ENCODE measurements at places on chromosomes 12 and 14. TPM values are rescaled to one million over a fixed set of nuclear protein-coding genes. Genes with fewer than 3 reads are reported as not detected.

Gene CEP170B
- total RNA-seq: 47.0 TPM

Gene FAM90A1
- total RNA-seq: 0.19 TPM

Gene RND1
- 0.29 TPM for total RNA-seq

Gene ZNF140
- 13.4 TPM for total RNA-seq

Gene TAS2R7
- total RNA-seq: not detected

Gene SERPINA9
- total RNA-seq: not detected

GRCh38 chr14:51209457-51209856, 30.6 kb upstream of the TMX1 start:
- DNase-seq: no peak

DNA sequence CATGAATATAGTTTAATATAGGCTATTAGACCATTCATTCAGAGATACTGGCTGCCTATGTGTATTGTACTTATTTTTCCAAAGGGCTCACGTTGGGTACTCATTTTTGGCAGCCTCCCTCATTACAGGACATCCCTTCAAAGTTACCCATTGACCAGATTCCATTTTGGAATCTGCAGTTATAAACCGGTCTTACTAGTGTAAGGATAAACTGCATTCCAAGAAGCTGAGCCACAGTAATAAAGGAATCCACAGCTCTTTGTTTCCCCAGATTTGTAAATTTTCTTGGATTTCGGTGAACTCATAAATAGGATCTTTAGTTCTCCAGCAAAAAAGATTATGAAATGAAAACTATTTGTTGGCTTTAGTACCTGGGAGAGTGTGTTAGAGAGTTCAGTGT, 18.9 kb upstream of the CFL2 start:
- no peak for DNase-seq

GRCh38 chr12:42607584-42608058, 18.1 kb upstream of the PRICKLE1 start:
- DNase-seq: no peak

GRCh38 chr12:132182711-132183365, 38.6 kb downstream of the NOC4L start:
- no peak for DNase-seq

DNA sequence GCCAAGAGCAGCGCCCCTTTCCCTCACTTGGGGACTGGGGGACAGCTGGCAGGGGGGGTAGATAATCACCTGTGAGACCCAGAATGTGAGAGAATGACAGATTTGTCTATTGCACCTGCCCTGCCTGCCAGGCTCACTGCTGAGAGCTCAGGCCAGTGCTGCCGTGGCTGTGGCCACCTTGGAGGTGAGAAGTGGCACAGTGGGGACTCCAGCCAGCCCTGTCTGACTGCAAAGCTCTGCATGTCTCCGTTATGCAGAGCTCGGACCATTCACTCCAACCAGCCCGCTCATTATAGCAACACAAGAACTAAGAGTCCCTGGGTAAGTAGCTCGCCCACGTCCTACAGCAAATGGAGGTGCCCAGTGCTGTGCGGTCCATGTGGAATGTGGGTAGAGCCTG, 88.8 kb downstream of the DICER1 start:
- DNase-seq: no peak

DNA sequence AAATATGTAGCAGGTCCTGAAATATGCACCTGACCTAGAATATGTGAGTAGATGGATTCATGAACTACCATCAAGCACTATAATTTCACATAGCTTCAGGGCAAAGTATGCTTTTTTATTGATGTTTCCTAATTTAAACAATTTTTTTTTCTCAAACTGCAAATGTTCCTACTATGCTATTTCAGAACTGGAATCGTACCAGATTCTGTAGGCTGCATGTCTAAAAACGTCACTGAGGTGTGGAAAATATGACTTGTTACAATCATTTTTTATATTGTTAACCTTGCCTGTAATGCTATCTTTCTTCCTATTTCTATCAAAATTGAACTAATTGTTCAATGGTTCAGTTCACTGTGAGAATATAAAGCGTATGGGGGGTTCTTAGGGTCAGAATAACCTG, 78.0 kb upstream of the RERGL start:
- no peak for DNase-seq

DNA sequence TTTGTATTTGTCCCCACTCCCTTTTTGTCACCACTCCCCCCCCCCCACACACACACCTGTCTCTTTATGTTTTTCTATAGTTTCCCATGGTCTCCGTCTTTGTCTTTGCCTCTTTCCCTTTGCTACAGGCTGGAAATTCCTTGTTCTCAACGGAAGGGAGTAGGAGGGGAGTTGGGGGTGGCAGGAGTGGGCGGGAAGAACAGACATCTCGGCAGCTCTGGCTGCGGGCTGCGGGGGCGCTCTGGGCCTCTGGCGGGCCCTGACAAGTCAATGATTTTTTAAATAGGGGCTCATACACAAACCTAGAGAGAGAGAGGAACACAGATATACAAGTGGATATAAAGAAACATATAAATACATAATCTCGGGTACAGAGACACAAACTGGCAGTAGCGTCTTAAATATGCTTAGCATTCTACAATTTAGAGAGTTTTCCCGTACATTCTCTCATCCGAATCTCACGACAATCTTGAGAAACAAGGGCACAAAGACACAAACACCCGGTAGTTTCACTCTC, 2.4 kb upstream of the NAB2 start:
- no peak for DNase-seq

- DNase-seq: no peak
Observed at GRCh38 chr14:37844614-37845013, 249.2 kb downstream of the TTC6 start.

GRCh38 chr12:92676710-92677109, 26.1 kb upstream of the PLEKHG7 start:
- no peak for DNase-seq

DNA sequence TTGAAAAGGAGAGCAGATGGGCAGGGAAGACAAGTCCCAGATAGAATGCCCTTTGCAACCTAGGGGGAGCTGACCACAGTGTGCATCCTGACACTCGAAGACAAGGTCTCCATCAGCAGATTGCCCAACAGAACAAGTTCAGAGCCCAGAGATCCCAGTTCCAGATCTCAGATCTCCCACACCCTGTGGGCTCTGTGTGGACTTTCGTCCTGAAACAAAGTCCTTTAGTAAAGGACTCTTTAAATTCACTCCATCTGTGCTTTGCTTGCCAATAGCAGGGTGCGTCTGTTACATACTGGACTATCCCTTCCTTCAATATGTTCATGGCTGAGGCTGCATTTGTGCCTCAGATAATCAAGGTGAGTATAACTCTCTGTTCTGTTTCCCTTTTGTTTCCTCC, 8.7 kb upstream of the C1RL start:
- no peak for DNase-seq

- no peak for DNase-seq
Observed at GRCh38 chr14:29442696-29443095, 485.0 kb downstream of the PRKD1 start.

DNA sequence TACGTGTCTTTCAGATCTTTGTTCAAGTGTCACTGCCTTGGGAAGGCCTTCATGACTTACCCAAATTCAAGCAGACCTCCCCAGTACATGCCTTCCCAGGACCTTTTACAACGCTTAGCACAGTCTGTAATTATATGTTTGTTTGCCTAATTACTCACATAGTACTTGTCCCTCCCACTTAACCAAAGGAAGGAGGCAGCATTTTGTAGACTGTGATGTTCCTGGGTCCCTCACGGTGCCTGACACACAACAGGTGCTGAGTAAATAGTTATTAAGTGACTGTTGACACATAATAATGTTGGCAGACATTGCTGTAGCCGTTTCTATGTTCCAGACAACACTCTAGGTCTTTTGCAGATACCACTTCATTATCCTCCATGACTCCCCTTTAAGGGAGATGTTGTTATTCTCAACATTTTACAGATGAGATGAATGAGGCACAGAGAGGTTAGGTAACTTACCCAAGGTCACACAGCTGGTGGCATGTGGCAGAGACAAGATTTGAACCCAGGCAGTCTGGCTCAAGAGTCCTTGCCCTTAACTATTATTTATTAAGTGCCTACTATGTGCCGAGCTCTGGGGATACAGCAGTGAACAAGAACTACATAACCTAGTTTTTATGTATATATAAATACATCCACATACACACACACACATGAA, 130.7 kb downstream of the PHETA1 start:
- no peak for DNase-seq

DNA sequence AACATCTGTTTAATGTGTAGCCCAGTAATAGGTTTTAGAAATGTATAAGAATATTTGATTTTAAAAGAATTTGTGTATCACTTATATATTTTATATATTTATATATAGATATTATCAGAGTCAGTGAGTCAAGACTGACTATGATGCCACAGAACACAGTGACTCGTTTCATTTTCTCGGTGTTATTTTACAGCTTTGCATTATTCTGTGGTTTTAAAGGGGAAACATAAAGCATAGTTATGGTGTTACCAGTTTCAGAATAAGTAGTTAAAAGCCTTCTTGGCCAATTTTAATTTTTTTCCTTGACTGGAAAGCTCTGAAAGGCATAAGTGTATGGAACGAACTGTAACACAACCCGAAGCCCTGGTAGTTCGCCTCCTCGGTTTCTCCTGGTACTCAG, 91.0 kb downstream of the GRIP1 start:
- DNase-seq: no peak

DNA sequence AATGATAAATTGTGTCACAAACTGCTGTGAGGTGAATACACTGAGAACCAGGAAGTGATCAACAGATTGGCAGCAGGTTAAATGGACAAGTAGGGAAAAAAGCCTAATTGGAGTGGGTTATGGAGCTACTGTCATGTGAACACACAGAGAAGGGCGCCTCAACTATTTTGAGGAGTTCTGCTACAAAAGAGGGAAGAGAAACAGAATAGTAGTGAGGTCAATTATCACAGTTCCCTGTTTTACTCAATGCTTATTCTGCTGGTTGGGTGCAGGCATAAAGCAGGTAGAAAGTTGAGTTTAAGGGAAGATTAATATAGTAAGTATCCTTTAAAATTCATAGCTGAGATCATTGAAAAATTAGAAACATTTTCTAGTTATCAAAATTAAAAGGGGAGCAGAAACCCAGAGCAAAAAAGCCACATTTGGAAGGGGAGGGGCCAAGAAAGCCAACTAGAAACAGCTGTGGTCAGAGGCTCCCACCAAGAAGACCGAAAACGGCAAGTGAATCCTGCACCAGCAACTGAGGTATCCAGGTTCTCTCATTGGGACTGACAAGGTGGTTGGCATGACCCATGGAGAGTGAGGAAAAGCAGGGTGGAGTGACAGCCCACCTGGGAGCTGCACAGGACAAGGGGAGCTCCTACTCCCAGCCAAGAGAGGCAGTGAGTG, 105.7 kb downstream of the ZC3H14 start:
- no peak for DNase-seq

DNA sequence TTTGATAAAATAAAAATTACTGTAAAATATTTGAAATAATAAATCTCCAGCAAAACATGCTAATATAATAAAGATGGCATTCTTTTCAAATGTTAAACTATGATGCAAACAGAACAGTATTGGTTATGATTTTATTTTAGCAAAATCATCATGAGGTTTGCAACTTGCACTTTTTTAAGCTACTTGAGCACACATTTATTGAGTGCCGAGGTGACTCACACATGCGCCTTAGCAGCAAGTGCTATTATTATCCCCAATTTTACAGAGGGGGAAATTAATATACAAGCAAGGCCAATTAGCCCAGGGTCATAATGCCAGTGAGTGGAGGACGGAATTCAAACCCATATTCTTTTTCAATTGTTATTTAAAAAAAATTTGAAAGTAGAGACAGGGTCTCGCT, 7.3 kb downstream of the DYRK4 start:
- DNase-seq: no peak

DNA sequence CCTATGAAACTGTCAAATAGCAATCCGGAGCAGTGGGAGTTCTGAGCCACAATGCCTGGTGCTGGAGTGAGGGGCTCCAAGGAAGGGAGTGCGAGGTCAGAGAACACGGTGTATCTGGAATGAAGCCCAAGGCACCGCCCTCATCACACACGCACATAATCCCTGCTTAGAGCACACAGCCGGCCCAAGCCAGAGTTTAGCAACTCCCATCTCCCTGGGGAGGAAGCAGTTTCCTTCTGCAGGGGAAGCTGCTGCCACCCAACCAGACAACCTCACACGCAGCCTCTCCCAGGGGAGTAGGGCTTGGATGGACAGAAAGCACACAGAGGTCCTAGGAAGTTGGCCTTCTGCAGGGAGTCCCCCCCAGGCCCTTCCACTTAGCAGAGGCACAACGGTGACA, 31.3 kb downstream of the ACTN1 start:
- peak; percentile 90 for DNase-seq
